ENCODE measurements at places on chromosomes 11 and 22.

- DNase-seq, result no peak
These were observed 34.1 kb downstream of the SGSM3 start for GRCh38 chr22:40404251-40405177.

- DNase-seq, result no peak
These were observed 2.8 kb downstream of the CTSW start for GRCh38 chr11:65882120-65883057.

DNA sequence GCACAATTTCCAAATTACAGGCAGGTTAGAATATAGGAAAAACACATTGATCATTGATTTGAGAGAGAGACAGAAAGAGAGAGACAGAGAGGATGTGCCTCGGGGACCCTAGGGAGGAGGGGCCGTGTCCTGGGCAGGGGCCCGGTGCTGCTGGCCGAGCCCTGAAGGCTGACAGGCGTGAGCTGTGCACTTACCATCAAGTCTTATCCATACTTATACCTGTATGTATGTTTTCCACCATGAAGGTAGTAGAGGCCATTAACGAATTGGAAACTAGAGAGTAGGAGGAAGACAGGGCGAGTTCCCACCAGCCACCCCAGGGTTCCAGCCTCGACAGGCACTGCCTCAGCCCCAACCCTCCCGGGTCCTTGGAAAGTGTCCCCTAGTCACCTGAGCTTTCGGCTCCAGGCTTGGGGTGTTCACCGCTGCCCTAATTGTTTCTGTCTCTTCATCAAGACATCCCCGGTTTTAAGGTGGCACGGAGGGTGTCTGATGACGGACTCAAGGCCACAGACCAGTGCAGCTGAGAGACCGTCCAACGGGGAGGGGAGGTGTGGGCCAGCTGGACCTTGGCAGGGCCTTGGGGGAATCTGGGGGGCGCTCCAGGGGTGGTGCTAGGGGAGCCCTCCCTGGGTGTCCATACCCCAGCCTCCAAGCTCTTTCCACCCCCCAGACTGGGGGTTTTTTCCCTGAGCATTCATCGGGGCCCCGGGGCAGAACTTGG lies 431.3 kb downstream of the TBC1D22A start:
- no peak for DNase-seq

GRCh38 chr22:30336752-30337460 lies 10.2 kb upstream of the TBC1D10A start:
- no peak for DNase-seq

DNA sequence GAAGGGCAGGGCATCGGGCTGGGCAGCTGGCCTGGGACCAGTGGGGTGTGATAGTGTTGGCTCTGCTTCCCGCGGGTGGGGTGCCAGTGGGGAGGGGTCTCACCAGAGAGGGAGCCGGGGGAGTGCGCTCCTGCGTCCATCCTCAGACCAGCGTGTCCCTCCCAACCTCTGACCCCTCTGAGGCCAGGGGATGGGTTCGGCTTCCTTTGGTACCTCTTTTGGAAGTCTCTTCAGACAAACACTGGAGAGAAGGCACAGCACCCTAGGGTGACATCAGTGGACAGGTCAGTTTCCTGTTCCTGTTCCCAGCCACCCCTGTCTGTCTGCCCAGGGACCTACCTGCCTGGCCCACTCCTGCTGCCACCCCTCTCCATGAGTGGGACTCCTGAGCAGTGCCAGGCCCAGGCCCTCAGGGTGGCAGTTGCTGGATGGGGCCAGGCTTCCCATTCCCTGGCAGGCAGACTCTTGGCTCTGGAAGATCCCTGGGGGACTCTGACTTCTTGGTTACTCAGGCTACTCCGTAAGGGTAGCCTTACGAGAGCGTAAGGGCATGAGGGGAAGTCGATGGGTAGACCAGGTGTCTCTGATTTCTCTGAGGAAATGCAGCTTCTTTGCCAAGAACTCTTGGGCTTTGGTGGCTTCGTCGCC lies 2.6 kb downstream of the TAGLN start:
- DNase-seq, result no peak

DNA sequence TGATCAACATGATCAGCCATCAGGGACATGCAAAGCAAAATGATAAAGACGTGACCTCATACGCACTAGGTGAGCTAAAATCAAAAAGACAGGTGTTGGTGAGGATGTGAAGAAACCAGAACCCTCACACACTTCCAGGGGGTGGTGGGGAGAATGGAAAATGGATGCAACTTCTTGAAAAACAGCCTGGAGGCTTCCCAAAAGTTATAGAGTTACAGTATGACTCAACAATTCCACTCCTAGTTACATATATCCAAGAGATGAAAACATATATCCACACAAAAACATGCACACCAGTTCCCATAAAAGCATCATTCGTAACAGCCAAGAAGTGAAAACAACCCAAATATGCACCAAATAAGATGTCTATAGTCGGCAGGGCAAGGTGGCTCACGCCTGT lies 42.1 kb upstream of the APLNR start:
- DNase-seq, result no peak

- DNase-seq, result no peak
These were observed 9.0 kb downstream of the RBX1 start for GRCh38 chr22:40960145-40960544.

DNA sequence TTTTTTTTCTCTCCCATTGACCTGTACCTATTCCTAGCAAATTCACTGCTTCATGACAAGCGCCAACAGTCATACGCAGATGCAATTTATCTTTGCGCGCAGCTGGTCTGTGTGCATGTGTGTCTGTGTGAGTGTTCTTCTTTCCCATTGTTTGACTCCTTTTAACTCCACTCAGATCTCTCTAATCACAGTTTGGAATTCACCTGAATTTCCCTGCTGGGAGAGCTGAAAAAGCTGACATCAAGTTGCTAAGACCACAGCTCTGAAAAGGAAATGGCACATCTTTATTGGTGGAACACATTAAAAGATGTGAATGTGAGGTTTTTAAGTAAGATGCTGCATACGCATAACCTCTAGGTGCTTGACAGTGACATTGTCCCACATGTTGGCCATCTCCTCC lies 187.4 kb upstream of the MTMR2 start:
- no peak for DNase-seq

- no peak for DNase-seq
These were observed 54.6 kb downstream of the MCM5 start for GRCh38 chr22:35454416-35455054.

DNA sequence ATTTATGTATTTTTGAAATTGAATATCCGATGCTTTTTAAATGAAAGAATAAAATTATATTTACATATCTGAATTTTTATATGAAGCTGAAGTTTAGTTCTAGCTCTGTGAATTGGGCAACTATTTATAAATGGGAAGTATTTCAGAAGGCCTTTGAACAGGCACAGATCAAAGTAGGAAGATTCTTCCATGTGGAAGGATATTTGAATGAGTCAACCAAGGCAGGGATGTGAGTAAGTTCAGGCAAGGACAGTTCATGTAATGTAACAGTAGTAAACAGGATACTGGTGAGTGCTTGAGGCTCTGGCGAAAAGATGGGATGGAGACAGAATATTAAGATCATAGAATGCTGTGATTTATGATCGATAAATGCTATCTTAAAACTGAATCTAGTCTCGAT lies 417.8 kb upstream of the CCDC179 start:
- DNase-seq, result no peak

- no peak for DNase-seq
These were observed 21.7 kb upstream of the ARRB1 start for GRCh38 chr11:75373201-75373600.

DNA sequence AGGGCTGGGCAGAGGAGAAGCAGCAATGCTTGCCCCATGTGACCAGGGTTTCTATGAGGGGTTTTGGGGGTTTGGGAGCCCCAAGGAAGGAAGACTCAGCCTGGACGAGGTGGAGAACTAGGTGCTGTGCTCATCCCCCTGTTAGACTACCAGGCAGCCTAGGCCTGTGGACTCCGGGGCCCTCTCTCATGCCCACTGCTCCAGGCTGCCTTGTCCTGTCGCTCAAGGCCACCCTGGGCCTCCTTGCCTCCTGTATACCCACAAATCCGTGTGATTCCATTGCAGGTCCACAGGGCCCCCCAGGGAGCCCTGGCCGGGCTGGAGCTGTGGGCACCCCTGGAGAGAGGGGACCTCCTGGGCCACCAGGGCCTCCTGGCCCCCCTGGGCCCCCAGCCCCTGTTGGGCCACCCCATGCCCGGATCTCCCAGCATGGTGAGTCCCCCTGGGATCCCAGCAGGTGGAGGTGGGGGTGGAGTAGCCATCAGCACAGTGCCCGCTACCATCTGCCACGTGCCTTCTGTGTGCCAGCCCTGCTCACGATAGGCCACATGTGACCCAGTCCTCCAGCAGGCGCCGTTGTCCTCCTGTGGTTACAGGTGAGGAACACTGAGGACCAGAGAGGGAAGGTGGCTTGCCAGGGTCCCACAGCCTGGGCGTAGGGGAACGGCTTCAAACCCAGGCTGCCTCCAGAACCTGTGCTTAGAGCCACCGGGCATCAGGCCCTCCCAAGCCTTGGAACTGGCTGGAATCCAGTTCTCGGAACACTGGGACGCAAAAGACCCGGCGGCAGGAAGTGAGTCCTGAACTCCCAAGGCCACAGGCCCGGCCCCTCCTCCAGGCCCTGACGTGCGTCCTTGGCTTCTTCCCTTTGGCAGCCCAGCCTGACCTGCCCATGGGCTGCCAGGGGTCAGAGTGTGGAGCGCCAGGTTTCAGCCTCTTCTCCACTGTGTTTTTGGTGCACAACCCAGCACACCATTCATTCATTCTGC lies 26.6 kb downstream of the EMID1 start:
- DNase-seq, result no peak

- no peak for DNase-seq
These were observed 851.1 kb upstream of the RAG2 start for GRCh38 chr11:37449146-37449545.

- DNase-seq, result no peak
These were observed 26.9 kb upstream of the ALKBH3 start for GRCh38 chr11:43853781-43854180.

DNA sequence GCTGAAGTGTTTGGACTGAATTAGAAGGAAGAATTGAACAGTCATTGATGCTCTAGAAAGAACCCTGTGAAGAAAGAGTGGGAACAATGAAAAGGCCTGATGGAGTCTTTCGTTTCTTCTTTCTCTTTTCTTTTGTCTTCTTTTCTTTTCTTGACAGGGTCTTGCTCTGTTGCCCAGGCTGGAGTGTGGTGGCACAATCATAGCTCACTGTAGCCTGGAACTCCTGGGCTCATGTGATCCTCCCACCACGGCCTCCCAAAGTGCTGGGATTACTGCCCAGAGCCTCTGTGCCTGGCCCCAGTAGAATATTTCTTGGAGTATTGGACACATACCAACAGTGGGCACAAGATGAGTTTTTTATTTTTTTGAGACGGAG lies 1.1 kb downstream of the FEN1 start:
- DNase-seq, result no peak

DNA sequence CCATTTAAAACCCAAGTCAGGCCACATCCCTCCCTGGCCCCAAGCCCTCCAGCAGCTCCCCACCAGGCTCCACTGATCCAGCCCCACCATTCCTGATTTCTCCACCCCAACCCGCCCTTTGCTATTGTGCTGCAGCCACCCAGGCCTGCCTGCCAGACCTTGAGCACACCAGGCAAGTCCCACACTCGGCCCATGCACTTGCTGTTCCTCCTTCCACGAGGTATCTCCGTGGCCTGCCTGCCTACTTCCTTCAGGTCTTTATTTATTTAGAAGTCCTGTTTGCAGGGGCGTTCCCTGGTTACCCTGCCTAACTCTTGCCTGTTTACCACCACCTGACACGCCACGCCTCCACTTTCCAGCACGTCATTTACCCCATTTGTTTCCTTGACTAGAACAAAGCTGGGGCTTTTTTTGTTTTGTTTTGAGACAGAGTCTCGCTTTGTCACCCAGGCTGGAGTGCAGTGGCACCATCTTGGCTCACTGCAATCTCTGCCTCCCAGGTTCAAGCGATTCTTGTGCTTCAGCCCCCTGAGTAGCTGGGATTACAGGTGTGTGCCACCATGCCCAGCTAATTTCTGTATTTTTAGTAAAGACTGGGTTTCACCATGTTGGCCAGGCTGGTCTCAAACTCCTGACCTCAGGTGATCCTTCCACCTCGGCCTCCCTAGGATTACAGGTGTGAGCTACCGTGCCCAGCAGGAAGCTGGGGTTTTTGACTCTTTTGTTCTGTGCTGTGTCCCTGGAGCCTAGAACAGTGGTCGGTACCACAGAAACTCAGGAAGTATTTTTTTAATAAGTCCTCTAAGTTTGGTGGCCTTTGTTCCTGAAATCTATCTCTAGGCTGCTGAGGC lies 6.7 kb downstream of the CENPM start:
- DNase-seq, result peak; percentile 90

DNA sequence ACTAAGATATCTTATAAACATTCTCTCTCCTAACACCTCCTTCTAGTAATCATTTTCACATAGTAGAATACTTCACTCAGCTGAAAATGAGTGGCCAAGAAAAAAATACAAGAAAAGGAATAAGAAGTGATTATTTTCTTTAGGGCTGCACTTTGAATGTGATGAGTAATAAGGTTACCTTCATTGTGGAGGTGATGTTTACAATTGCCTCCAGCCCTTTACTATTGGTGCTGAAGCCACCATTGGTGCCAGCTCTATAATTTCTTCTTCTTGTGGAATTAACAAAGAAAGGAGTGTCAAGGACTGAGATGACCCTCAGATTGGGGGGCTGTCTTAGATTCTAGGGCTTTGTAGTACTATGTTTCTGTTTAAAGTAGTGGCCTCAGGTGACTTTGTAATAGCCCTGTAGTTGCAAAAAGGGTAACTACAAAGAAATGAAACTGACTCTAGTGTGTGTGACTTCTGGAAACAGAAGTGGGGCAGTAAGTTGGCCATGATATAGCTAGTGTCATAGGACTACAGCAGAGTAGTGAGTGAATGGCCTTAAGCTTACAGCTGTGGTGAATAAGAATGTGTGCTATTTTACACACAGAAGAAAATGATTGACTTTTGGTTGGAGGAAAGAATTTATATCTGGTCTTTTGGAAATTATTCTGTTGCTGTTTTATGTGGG lies 287.2 kb downstream of the TMEM135 start:
- no peak for DNase-seq

DNA sequence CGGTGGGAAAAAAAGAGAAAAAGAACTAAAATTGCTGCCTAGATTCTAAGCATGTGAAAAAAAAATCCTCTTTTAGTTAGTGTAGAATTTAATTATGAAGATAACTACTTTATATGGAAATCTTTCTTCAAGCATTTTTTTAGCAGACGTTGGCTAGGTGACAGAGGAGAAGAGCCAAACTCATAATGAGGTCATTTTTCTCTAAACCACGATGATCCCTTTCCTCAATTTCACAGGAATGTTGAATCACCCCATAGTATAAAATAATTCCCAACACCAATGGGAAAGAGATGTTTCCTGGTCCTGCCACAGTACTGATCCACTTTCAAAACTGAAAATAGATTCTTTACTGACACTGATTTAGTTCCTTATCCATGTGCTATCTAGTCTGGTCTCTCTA lies 319.8 kb downstream of the DLG2 start:
- no peak for DNase-seq
